ENCODE measurements at places on chromosomes 6 and 20.
A peak's percentile ranks its signal among the peaks of the same experiment; 100 is the strongest.

DNA sequence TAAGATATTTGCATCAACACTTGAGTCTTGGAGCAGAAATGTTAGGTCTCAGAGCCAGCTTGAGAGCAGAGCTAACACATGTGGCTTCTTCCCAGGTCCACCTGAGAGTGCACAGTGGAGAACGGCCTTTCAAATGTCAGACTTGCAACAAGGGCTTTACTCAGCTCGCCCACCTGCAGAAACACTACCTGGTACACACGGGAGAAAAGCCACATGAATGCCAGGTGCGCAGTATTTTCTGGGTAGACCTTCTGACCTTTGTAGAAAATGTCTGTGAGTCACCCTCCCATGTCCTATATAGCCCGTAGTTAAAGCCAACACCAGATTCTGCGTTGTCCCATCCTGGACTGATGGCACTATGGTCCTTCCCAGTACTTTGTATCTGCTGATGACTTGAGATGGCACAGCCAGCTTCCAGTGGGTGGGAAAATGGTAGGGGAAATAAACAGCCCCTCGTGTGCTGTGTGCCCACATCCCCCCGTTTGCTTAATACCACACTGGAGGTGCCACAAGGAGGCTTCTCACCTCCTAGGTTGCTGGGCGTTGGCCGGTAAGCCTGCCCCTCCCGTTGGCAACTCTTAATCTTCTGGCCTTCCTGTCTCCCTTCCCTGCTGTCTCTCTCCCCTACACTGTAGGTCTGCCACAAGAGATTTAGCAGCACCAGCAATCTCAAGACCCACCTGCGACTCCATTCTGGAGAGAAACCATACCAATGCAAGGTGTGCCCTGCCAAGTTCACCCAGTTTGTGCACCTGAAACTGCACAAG, 20.3 kb downstream of the PRDM1 start:
- DNase-seq: no peak

DNA sequence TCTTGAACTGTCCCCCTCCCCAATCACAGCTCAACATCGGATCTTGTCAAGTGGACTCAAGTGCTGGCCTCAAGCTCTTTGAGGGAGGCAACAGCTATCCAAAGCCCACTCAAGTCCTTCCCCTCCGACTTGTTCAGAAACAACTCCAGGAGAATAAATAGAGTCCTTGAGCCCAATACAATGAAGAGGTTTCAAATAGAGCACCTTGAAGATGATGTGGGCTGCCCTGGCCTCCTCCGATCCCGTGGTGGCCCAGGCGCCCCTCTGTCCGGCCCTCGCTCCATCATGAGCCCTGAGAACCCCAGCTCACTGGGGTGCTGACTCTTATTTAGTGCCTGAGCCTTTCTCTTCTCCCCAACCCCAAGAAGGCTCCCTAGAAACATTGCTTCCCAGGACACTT, 164.3 kb upstream of the PMEPA1 start:
- DNase-seq: no peak

DNA sequence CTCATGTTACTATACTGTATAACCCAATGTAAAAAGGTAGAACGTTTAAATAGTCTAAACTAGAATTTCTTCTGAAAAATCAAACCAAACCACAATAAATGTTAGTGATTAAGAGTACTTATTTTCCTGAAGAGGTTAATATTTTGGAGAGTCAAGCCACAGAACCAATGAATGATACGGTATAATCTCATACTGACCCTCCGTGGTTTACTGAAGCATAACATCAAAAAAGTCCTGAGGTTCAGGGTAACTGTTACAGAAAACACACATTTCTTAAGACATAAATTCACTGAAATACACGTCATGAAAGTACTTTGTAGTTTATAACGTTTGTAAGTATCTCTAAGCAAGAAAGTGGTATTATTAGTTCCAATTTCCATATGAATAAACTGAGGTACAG, 28.9 kb downstream of the ESF1 start:
- no peak for DNase-seq

DNA sequence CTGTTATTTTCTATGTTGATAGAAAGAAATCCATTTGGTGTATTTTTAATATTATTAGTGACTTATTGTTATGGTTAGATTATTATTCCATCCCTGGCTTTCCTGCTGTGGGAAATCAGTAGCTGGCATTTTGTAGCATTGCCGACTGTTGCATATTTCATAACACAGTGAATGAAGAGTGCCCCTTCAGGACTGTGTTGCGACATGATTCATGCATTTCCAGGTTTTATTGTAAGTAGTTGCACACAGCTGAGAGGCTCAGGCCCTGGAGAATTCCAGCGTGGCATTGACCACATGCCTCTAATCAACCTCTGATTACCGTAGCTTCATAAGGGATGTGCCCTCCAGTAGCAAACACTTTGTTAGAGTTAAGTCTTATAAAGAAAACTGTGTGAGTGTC, 263.9 kb downstream of the FARS2 start:
- DNase-seq: no peak

DNA sequence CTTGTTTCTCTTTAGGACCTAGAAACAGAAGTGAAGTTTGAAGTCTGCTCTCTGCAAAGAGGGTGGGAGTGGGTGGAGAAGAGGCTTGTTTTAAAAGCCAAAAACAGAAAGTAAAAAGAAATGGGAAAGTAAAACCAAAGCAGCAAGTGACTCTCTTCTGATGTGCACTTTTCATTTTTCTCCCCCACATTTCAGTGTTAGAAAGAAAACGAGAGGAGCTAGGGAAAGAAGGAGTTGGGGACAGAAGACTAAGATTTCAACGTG, 1.3 kb downstream of the C6orf141 start:
- no peak for DNase-seq

GRCh38 chr20:3172933-3173609, at the start of gene LZTS3:
Gene LZTS3 (minus strand): TSS chr20:3173549. CDS start chr20:3167163, 6,386 bp downstream.
- DNase-seq: peak; percentile 78

GRCh38 chr20:33689973-33690372, 3.8 kb upstream of the E2F1 start:
- DNase-seq: no peak

GRCh38 chr6:87102151-87102621, 7.3 kb upstream of the CGA start:
- no peak for DNase-seq

GRCh38 chr6:142773859-142774648, 170.9 kb downstream of the HIVEP2 start:
- no peak for DNase-seq

GRCh38 chr20:54188132-54188849, 14.5 kb upstream of the CYP24A1 start:
- DNase-seq: no peak

- DNase-seq: no peak
Measured at GRCh38 chr6:33882154-33882553, 78.4 kb upstream of the MLN start.

DNA sequence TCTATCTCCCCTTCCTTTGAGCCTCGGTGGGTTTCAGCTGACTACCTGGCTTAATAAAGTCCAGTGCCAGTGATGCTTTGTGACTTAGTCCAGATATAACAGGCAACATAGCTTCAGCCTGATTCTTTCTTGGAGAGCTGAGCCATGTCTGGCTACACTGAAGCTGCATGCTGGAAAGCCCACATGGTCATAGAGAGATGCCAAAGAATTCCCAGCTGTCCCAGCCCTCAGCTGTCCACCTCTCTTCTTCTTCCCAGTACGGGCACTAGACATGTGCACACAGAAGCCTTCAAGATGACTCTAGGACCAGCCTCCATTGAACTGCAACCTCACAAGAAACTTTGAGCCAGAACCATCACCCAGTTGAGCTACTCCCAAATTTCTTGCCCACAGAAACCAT, 154.1 kb upstream of the MYLIP start:
- no peak for DNase-seq

- no peak for DNase-seq
Measured at GRCh38 chr20:1798982-1799381, 96.2 kb upstream of the SIRPA start.

DNA sequence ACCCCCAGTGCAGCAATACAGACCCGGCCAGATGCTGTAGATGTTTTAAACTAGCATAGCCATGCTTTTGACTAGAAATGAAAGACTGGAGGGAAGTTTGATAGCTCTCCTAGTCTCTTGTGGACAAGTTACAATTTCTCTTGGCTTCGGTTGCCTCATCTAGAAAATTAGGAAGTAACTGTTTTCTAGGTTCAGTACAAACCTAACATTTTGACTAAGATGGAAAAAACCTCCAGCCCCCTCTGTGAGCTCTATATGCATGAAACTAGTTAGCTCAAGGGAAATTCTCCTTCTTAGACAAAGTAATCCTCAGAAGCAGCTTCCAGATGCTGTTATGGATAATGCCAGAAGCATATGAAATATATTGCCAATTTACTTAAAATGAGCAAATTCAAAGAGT, 86.6 kb downstream of the RNF144B start:
- no peak for DNase-seq

- DNase-seq: no peak
Measured at GRCh38 chr6:167407239-167408064, 82.6 kb downstream of the TTLL2 start.

GRCh38 chr6:100622907-100623692, 158.4 kb upstream of the SIM1 start:
- no peak for DNase-seq

- DNase-seq: no peak
Measured at GRCh38 chr6:91822581-91822980, 1235.7 kb upstream of the MAP3K7 start.

DNA sequence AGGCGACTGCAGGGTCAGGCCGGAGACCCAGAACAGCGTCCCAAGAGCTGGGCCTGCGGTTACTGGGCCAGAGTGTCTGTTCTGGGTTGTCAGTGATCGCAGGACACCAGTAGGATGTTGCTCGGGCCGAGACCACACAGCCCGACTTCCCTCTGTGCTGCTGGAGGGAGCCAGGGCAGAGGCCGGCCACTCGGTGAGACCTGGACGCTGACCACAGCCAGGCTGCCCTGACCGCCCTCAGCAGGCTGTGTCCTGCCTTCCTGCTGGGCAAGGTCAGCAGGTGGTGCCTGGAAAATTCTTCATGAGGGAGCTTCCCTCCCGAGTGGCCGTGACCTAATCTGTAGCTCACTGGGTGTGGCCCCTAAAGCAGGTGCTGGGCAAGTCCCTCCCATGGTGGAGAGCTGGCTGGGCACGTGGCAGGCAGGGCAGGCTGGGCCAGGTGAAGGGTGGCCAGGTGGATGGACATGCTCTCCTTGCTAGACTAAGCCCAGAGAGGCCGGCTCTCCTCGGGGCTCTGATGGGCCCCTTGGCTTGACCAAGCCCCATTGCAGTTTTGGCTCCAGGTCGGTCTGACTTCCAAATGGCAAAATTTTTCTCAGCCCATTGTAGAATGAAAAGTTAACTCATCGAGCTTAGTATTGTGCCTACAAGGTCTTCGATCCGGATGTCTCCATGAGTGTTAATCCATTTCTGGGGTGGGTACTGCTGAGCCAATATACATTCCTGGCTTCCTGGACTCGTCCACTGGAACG, 1.9 kb downstream of the SLCO4A1 start:
- DNase-seq: no peak

GRCh38 chr20:35823147-35823546, 51.3 kb downstream of the PHF20 start:
- DNase-seq: no peak

DNA sequence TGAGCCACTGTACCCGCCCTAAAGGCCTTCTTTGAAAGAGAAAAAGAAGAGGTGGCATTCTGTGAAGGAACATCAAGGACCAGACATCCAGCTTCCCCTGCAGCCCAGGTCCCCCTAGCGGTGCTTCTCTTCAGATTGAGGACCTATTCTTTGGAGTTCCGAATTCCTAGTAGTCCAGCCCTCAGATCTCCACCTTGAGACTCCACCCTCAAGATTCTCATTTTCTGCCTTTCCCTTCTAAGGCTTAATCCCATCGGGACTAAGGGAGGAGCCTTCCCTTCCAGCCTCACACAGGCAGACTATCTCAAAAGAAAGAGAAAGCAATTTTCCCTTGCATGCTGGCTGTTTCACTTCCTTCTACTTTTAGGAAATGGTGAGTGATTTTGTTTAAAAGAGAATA, 32.5 kb downstream of the MUC22 start:
- peak; percentile 4 for DNase-seq

DNA sequence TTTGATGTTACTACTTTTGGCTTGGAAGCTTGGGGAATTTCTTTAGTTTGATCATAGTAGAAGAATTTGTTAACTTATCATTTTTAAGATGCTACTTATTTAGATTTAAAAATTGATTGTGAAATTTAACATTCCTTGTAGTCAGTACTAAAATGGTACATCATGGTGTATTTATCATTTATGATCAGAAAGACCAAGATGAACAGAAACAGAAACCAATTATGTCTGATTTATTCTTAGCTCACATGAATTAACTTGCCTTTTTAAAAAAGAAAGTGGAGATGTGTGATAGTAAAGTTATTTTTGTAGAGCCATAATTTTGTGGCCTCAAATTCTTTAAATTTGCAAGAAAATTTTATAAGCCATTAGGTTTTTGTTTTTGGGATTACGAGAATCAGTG, 77.6 kb downstream of the LIN28B start:
- DNase-seq: no peak

- no peak for DNase-seq
Measured at GRCh38 chr6:117272032-117272866, 6.9 kb downstream of the VGLL2 start.

DNA sequence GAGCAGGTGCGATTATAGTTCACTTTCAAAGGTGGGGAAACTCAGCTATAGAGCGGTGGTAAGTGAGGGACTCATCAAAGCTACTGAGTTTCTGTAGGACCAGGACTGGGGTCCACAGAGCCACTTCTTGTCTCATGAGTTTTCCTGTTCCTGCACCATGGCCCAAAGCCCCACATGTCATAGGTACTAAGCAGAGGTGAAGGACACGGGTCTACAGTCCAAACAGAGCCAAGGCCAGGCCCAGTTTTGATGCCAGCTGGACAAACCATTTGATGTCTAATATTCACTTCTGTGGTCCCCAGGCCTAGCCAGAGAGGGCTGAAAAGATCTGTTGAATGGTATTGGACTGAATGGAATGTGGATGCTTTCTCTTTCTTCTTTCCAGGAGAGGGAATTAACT, 11.0 kb downstream of the BPIFB6 start:
- no peak for DNase-seq

- no peak for DNase-seq
Measured at GRCh38 chr20:62212299-62212698, 7.8 kb downstream of the HRH3 start.

DNA sequence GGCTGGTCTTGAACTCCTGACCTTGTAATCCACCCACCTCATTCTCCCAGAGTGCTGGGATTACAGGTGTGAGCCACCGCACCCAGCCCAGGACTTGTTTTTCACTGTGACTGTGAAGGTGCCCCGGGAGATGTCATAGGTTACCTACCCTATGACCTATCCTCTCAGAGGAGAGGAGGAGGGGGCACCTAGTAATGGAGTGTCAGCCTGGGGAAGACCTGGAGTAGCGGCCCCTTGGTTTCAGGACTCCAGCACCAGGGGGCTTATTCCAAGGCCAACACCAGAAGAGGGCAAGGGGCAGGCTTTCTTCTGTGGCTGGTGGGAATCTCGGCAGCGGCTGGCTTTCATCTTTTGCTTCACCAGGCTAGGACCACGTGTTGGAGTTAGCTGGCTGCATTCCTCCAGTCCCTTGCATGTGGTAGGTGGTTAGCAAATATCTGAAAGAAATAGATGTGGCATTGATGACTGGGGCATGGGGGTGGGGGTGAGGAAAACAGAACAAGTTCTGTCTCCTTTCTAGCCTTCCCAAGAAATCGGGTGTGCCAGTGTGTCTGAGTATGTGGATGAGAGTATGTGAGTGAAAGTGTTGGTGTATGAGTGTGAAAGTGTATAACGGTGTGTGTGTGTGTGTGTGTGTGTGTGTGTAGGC, 7.9 kb upstream of the ITPR3 start:
- no peak for DNase-seq

GRCh38 chr6:157597461-157598312, 216.7 kb downstream of the ZDHHC14 start:
- DNase-seq: no peak

- DNase-seq: no peak
Measured at GRCh38 chr6:131792091-131792496, 15.7 kb upstream of the ENPP1 start.
